ENCODE measurements at places on chromosomes 7 and 10.

DNA sequence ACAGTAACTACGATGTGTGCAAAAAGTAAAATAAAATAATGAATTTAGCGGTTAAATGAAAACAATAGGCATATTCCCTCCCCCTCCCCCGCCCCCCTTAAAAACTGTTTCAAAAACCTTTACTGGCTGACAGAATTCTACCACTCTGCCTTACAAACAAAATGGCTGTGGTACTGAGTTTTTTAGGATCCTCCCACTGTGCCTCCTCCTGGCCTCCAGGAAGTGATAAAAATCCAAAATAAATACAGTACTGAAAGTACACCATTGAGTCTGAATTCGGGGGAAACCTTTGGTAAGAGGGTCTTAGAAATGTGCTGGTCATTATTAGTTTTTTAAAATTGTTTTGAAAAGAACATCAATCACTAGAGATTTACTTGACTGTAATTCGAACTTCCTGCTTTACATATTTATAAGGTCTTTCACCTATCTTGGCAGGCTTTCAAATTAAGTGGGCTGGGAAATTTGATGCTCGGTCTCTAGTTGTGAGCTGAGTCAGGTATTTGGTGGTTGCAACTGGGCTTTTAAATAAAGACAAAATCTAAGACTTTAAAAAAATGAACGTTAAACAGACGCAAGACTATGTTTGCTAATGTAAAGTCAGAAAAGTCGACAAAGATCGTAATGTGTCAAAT, 32.5 kb upstream of the EPC1 start:
- peak; percentile 78 for DNase-seq

DNA sequence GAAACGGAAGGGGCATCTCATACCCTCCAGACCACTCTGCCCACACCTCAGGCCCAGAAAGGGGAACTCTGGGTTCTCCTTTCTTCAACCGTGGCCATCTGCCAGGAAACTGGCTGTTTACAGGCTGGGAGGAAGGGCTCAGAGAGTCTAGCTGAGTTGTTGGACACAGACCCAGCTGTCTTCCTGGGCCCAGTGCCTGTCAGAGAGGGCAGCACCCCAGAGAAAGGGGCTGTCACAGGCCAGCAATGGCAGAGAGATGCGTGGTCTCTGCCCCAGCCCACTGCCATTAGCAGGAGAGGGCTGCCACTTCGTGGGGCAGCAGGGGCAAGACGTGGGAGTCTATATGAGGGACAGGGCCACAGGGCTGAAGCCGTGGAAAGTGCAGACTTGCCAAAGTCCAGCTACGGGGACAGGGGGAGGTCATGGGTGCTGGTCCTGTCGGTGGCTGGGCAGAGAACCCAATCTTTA, 11.0 kb downstream of the GRID1 start:
- DNase-seq, result peak; percentile 64

- DNase-seq, result no peak
Observed at GRCh38 chr7:79317728-79318127, 135.7 kb downstream of the MAGI2 start.

DNA sequence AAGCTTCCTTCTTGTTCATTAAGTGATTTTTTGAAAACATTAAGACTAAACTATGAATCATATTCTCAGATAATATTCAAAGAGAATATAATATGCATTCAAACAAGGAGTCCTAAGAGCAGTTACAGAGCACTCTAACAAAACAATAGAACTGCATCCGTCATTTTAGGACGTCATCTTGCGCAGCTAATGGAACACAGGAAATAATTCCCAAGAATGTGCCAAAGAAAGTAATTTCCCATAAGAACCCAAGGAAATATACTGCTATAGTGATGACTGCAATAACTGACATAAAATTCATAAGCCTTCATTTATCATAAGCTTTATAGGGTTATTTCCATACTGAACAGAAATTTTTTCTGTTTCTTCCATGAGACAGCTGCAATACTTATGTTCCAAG, 28.3 kb upstream of the CASD1 start:
- no peak for DNase-seq

DNA sequence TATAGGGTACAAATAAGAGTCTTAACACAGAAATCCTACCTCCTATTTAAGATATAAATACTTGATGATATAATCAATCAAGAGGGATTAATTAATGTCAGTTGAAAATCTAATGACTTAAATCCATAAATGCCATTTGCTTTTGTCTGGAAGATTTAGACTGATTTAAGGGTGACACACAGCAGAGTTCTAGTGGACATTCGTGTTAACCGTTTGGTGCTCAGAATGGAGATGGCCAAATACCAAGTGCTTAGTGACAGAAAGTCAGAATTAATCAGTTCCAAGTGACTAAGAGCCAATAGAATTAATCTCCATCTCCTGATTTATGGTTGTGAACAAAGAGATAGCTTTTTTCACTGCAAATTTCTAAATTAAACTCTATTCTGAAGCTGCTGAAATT, 36.2 kb downstream of the NAMPT start:
- DNase-seq, result no peak

DNA sequence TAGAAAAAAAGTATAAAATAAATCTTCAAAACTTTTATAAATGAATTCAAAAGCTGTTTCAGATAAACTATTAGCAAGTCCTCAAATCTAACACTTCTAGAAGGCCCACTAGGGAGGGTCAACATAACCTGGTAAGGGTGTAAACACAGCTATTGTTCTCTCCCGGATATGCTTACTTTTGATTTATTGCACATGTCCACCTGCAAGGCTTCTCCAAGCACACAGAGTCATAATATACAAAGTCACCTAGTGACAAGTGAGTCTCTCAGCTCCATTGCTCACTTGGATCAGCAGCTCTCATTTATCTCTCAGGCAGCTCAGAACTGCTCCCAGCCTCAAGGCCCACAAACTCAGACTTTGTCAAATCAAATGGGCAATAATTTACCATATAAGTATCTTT, 44.0 kb upstream of the COL1A2 start:
- no peak for DNase-seq

GRCh38 chr7:134787064-134787463, 7.6 kb downstream of the CALD1 start:
- no peak for DNase-seq

DNA sequence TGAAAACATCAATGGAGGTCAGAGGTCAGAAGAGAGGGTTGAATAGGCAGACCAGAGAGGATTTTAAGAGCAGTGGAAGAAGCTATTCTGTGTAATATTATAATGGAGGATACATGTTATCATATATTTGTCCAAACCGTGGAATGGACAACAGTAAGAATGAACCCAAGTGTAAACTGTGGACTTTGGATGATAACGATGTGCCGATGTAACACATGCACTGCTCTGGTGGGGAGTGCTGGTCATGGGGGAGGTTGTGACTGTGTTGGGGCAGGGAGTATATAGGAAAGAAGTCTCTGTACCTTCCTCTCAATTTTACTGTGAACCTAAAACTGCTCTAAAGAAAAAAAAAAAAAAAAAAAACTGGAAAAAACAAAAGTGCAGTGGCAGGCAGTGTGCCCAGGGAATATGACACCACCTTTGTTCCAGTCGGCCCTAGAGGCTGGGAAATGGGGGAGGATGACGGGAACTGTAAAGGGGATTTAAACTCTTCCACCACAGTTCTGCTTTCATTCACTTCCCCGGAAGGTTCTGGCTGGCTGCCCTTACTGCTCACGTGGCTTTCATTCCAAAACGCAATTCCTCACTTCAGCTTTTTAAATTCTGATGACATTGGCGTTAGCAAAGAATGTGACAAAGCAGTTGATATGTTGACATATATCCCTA, 113.7 kb upstream of the ANKRD1 start:
- no peak for DNase-seq

DNA sequence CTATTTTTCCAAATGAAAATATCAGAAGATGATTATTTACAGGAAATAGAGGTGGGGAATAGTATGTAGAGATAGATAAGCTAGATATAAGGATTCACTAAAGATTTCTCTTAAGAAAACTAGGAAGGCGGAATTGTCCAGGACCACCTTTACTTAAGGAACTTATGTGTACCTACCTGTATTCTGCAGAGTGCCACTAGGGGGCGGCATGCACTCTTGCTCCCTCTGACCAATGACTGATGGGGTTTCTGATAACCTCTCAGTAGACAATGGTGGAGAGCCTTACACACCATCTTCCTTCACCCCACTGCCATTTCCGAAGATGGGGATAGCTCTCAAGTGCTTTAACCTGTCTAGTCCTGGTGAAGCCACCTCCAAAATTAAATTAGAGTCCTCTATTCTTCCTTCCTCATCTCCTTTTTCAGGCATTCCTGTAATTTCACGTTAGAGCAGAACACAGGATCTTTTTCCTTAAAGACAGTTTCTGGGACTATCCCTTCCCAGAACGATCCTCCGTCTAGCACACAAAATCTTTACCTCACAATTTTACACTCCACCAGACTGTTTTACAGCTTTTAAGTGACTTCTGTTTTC, 453.1 kb downstream of the SORCS1 start:
- peak; percentile 45 for DNase-seq

DNA sequence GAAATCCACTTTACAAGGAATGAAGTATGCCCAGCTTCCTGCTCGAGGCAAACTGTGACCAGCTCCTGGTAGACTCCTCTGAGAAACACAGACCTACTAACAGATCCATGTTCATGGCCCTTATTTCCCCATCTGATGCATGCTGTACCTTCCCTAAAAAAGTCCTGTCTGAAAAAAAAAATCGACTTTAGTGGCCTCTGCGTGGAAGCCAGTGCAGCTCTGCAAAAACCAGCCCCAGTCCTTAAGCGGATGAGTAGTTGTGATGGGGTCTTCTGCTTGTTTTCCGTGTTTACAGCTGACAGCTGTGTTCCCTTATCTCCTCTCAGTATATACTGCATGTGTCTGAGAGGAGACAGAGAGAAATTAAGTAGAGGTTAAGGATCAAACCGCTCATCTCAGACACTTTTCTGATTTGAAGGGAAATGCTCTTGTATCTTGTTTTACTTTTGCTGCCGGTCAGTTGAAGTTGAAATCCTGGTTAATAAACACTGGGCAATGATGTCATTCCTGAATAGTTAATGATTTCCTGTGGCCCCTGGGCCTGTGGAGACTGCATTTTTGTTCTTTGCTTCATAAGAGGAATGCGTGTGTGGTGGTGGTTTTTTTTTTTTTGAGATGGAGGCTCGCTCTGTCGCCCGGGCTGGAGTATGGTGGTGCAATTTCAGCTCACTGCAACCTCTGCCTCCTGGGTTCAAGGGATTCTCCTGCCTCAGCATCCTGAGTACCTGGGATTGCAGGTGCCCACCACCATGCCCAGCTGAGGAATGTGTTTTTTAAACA, 67.6 kb downstream of the DOCK1 start:
- no peak for DNase-seq

DNA sequence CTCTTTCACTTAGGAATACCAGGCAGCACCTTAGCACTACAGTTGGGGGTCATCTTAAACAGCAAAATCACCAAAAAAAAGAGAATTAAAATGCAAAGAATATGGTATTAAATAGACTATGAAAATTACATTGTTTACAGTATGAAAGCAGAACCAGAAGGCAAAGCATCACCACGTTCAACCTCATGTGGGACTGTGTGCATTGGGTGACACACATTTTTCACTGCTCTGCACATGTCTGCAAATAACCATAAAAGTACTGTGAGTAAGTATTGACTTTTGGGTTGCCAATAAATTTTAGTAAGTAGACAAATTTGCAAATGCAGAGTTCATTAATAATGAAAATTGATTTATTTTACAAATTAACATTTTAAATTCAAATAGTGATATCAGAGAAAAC, 232.1 kb upstream of the ZWINT start:
- no peak for DNase-seq

DNA sequence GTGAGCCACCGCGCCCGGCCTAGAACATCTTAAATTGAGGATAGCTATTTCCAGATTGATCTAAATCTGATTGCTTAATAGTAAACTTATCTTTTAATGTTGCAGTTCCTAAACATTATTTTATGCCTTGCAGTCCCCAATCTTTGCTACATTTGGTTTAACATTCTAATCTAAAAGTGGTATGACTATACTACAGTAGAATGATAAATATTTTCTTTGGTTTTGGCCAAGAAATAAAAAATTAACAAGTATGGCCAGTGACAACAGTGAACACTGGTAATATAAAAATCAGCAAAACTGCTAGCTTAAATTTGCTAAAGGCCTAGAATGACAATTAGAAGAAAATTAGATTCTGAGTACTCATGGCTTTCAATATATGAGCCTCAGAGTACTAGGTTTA, 73.5 kb downstream of the CDK6 start:
- DNase-seq, result no peak

DNA sequence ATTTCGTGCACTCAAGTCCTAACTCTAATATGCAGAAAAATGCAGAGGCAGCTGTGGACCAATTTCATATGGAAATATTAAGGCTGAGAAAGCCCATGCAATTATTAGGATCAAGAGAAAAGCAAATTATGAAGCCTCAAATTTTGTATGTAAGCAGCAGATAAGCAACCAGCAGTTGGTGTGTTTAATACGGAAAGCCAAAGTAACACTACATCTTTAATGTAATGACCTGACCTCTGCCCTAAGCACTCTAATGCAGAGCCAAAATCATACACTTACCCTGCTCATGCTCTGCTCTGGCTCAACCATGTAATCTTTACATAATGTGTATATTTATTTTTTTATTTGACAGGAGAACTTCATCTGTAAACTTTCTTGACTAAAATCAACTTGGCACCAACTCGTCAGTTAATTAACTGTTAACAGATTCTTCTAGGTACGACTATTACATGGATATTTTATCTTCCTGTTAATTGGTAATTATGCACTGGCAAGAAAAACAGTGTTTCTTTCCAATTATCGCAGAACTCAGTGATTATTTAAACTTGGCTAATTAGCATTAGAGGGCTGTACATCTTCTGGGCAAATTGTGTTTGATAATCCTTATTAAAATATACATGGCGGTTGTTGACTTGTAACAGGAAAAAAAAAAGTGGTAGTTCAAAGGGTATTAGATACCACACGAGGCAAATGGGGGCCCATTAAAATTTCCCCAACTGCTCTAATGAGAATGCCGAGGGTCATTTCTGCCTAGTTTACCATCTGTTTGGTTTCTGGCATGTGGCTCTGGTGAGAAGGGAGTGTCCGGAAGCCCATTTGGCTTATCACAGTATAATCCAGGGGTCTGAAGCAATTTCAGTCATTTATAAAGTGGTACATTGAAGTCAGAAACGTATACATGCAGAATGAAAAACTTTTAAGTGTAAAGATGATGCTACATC, 94.5 kb downstream of the RELN start:
- DNase-seq, result no peak

GRCh38 chr7:53904355-53904754, 637.8 kb upstream of the VSTM2A start:
- DNase-seq, result no peak

GRCh38 chr10:15877836-15878576, 17.7 kb upstream of the MINDY3 start:
- no peak for DNase-seq

DNA sequence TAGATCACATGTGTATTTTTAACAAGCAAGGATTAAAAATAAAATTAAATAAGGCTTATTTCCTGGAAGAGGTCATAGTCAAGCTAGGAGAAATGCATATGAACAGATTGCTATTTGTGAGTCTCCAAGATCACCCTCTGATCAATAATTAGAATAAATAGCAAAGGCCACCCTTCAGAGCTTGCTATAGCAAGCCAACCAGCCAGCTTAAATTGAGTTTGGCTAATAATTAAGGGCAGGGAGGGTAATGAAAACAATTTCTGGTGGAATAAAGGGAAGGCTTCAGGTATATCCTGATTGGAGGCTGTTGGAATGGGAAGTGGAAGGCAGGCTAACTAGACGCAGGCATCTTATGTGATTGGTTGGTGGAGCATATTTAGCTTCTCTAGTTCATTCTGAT, 403.5 kb downstream of the ARL4A start:
- no peak for DNase-seq

GRCh38 chr10:125061557-125062226, 98.7 kb downstream of the CTBP2 start:
- DNase-seq, result no peak

Measured in bone marrow (tissue), 2 donors.